Activated CD4-positive, alpha-beta T cell treated with anti-CD3 and anti-CD28 coated beads for 4 hours (primary cell): ENCODE measurements at places on chromosomes 6 and 20.

DNA sequence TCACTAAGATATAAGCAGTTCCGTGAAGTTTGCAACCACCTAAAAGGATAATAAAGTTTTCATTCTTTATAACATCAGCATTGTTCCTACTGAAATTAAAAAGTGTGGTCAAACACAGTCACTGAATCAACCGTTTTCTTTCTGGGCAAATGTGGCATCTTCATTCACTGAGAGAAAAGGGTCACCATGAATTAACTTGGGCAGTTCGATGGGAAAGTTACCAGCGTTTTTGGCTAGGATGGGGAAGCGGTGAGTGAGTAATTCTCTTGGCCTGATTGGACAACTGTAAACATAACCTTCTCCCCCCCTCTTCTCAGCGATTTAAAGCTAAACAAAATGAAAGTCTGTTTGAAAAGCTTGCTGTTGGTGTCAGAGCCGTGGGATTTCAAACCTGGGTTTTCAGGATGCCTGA, 181.8 kb downstream of the SASH1 start:
- DNase-seq: no peak

GRCh38 chr6:122953766-122954165, 42.3 kb upstream of the CLVS2 start:
- no peak for DNase-seq

GRCh38 chr6:37068356-37069270, 63.2 kb downstream of the FGD2 start:
- no peak for DNase-seq

GRCh38 chr6:161008245-161008644, 16.7 kb downstream of the MAP3K4 start:
- no peak for DNase-seq

DNA sequence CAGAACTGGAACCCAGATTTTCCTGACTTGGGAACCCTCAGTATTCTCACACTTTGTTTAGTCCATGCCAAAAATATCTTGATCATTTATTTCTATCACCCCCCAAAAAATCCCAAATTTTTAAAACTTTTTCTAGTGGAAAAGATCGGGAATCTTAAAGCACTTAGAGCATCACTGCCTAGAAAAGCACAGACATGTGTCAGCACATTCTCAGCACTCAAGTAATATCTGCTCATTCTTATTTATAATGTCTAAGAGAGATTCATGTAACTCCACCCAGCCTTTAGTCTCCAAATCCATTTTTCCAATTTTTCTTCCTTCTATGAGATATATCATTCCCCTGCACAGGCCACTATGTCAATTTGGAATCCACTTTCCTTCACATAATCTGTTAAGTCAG, 29.9 kb upstream of the HSF2 start:
- no peak for DNase-seq

GRCh38 chr6:4950836-4951533, 52.9 kb downstream of the RPP40 start:
- DNase-seq: no peak

DNA sequence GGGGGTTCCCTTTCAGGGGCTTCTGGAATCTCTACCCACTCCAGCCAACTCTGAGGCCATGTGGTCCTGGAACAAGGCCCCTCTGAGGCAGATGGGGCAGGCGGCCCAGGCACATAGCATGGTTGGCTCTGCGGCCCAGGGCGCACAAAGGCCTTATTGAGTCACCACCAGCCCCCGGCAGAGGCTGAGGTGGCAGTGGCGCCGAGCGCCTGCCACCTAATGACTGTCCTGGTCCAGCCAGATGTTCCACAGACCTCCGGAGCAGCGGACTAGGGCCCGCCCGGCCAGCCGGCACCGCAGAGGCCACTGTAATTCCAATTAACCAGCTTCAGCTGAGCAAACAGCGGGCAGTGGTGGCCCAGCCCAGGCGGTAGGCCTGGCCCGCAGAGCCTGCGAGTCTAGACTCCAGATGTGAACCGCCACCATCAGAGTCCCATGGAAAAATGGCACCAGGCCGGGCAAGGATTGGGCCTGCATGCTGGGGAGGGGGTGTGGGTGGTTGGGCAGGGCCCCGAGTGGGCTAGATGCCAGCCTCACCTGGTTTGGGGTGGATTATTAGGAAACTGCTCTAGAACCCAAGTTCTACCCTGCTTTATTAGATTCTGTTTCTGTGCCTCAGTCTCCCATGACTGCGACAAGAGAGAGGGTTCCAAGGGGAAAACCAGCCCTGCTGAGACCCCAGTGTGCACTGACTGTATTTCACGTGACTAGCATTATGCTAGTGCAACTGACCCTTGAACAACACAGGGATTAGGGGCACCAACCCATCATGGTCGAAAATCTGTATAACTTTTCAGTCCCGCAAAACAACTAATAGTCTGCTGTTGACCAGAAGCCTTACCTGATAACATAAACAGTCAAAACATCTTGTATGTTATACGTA, 34.1 kb upstream of the ID1 start:
- DNase-seq: no peak

DNA sequence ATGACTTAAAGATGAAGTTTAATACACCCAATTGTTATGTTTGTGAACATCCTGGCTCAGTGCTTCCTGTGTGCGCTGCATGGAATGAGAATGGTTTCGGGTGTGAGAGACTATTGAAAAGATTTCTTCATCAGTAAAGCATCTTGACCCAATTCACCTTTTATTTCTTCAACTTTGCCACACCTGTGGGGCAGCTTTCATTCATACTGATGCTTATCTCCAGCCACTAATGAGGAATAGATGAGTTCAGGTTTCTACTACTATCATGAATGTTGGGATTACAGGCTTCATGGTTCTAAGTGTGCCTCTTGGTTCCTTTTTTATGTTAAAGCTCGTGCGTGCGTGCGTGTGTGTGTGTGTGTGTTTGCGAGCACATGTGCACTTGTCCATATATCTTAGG, 373.7 kb upstream of the SOX4 start:
- DNase-seq: no peak

DNA sequence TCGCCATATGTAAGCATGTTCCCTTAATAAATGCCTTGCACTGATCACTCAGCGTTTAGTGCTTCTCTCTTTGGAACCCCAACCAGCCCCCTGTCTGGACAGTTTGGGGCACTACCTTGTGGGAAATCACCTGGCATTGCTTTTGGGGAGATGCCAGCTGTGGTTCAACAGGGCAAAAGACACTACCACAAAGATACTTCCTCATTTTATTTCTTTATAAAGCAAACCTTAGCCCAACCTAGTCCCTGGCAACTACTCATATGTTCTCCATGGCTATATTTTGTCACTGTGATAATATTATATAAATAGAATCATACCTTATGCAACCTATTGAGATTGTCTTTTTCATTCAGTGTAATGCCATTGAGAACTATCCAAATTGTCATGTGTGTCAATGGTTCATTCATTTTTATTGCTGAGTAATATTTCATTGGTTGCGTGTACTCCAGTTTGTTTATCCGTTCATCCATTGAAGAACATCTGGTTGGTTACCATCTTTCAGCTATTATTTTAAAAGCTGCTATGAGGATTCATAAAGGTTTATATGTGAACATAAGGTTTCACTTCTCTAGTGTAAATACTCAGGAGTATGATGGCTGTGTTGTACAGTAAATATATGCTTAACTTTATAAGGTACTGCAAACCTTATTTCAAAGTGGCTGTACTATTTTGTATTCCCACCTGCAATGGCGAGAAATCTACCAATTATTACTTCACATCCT, 114.8 kb downstream of the MOXD1 start:
- DNase-seq: no peak

DNA sequence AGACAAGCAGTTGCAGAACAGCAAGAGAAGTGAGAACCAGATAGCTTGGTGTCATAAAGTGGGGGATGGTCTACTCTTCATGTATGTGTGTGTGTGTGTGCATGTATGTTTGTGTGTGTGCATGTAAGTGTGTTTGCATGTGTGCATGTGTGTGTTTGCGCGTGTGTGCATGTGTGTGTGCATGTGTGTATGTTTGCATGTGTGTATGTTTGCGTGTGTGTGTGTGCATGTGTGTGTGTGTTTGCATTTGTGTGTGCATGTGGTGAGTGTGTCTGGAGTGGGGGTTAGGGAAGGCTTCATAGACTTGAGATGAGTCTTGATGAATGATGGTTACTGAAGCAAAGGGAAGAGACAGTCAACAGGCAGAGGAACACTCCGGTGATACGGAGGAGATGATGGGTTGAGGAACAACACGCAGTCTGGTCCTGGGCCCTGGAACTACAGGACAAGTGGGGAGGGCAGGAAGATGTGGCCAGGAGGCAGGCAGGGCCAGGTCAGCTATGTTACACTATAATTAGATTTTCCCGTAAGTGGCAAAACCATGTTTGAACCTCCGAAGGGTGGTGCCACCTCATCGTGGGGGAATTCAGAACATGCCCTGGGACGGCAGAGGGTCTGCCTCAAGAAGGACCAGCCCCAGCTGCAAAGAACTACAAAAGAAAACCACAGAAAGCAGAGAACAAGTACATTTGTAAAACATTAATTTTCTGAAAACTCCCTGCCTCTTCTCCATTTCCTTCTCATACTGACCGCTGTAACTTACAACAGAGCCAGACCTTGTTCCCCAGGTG, 38.7 kb upstream of the PDE10A start:
- no peak for DNase-seq

DNA sequence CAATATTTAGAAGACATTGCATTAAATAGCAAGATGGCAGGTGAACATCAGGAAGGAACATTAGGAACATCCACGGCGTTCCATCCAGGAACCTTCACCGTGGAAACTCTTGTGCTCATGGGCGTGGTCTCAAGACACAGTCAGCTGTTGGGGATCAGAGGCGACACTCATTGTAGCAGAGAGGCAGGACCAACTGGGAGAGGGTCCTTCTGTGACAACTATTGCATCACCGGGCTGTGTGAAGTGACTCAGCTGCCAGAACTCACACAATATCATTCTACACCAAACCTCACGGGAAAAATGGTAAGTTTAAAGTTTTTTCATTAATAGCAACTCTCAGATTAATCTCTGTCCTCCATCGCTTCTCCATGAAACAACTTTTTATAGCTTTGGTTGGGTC, 334.8 kb upstream of the SULF2 start:
- DNase-seq: no peak

DNA sequence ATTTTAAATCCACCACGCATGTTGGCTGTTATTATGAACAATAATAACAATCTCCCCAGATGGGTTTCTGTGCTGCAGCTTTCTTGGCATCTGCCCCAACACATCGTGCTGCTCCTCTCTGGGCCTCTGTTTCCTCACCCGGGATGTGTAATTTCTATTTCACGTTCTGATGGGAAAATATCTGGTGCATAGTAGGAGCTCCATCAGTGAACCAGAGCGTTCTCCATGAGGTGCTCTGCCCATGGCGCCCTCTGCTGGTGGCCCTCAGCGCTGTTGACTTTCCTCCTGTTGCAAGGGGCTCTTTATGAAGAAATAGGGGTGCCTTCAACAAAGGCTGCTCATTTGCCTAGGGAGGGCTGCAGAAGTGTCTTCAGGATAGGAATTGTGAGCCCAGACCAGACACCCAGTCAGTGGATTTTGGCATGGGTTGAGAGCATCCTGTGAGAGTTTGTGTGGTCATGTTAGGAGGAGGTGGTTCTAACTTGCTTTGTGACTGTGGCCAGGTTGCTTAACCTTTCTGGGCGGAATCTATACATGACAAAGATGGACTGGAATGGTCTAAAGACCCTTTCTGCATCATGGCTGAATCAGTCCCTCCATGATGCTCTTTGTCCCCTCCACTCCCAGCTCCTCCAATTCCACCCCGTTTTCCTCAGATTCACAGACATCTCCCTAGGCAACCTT, 8.1 kb downstream of the SCRT2 start:
- DNase-seq: peak; percentile 55

GRCh38 chr20:37382482-37383120, 36.7 kb downstream of the SRC start:
- DNase-seq: no peak

DNA sequence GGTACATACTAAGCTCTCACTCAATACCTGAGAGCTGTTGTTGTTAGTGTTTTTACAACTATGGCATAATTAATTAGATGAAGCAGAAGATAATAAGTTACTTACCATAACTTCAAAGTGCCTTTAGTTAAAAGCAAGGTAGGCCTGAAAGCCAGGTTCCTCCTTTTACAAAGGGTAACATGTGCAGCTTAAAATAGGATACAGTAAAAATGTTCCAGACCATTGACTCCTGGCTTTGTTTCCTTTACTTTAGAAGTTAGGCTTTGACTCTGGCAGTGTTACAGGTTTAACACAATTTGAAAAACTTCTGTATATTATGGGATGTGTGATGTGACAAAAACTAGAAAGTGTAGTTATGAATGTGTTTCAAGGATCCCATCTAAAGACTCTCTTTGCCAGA, 522.5 kb downstream of the EPM2A start:
- no peak for DNase-seq

DNA sequence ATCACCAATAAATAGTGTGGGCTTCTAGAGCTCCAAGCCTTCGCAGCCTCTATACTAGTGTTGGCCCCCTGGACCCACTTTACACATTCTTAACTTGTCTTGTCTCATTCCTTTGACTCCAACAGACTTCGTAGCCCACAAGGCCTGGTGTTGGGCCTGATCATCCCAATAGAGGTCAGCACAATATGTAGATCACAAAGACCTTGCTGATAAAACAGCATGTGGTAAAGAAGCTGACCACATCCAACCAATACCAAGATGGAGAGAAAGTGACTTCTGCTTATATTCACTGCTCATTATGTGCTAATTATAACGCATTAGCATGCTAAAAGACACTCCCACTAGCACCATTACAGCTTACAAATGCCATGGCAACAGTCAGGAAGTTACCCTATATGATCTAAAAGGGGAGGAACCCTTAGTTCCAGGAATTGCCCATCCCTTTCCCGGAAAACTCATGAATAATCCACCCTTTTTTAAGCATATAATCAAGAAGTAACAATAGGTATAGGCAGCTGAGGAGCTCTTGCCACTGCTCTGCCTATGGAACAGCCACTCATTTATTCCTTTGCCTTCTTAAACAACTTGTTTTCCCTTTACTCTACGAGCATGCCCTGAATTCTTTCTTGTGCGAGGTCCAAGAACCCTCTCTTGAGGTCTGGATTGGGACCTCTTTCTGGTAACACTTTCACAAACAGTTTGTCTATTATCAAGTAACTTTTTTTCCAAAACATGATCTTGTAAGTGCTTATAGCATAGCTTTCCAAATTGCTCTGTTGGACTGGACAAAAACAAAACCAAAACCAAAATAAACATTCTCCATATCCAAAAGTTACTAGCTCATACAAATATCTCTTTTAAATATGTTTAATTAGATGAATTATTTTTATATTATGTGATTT, 54.6 kb upstream of the ECHDC1 start:
- no peak for DNase-seq

DNA sequence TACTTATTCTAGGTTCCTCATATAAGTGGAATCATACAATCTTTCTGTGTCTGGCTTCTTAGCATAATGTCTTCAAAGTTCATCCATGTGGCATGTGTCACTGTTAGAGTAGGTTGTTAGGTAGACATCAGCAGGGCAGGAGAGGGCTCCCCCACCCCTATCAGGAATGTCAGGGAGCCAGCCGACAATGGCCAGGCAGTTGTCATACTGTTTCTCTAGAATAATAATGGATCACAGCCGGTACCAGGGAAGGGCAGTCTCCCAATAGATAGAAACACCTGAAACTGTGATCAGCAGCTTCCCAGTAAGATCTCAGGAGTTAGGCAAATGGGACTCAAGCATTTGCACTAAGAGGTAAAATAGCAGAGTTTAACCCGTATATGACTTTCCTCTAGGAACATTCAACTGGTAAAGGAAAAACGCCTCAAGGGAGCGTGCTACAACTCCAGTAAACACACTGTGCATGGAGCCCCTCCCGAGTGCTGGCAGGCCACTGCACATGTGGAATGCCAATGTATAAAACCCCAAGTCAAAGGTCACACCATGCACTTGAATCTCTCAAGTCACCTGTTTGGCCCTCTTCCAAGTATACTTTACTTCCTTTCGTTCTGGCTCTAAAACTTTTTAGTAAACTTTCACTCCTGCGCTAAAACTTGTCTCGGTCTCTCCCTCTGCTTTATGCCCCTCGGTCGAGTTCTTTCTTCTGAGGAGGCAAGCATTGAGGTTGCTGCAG, 29.8 kb upstream of the SIRT5 start:
- DNase-seq: no peak
